GM12892 (cell line): ENCODE measurements at places on chromosomes 7 and 10.

GRCh38 chr10:32985775-32986350 lies 27.8 kb upstream of the ITGB1 start:
- DNase-seq: no peak

GRCh38 chr10:69628891-69629290 lies 1.2 kb upstream of the FAM241B start:
- DNase-seq: no peak

DNA sequence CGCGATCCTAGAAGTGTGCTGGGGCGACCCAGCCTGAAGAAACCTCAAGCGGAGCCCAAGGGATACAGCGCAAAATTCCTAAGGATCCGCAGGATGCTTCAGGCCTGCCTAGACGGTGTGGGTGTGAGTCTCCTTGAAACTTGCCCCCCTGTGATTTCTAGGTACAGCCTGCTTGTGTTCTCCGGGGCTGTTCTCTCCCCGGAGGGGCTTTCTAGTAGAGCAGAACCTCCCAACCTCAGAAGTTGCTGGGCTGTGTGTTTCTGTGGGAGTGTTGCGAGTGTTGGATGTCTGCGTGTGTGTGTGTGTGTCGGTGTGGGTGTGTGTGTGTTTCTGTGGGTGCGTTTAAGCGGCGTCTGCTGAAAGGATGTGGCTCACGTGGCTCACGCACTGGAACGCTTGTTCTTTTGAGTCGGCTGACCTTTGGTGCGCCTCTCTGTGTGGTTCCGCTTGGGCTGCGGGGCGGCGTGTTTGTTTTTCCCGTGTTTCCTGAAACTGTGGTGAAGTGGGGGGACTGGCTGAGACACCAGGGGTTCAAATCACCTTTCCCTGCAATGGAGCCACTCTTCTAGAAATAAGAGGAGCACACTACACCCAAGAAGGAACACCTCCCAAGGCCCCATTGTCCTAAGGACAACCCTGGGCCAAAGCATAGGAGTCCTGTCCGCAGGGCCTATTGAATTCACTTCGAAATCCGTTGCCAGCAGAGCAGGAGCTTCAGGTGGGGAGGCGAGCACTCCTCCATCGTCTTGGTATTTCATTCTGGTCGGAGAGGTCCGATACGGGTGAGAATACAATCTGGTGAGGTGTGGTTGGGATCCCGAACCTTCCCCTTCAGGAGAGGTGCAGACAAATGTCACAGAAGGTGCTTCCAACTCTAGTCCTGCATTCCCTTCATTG lies 25.1 kb upstream of the ZNF273 start:
- peak; percentile 9 for DNase-seq

DNA sequence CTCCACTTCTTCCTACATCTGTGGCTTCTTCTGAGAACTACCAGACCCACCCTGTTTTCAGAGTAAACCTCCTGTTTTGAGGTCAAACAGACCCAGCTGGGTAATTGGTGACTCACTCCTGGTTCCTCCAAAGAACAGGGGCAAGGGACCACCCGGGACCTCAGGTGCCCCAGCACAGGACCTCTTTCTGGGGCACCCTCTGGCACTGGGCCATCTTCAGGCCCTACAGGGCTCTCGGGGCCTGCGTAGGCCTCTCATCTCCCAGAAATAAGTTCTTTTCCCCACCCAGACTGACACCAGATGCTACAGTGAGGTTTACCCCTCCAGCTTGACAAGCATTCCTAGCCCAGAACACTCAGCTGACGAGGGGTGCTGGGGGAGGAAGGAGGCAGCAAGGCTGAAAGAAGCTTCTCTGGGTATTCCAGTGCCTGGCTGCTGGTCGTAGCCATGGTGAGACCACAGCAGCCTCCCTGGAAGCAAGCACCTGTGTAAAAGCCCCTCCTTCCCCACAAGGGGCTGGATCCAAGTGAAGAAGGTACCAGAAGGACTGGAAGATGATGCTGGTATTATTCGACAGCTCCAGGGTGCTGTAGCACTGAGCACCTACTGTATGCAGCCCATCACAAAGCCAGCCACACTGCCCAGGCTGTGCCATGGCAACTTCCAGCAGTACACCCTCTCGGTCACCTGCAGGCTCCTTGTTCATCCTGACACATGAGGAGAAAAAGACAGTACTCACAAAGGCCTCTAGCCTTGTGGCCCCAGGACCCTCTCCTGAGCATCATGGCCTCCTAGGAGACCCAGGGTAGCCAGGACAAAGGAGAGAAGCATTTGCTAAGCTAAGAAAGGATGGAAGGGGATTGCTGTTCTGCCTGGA lies 47.4 kb downstream of the ALOX5 start:
- no peak for DNase-seq

DNA sequence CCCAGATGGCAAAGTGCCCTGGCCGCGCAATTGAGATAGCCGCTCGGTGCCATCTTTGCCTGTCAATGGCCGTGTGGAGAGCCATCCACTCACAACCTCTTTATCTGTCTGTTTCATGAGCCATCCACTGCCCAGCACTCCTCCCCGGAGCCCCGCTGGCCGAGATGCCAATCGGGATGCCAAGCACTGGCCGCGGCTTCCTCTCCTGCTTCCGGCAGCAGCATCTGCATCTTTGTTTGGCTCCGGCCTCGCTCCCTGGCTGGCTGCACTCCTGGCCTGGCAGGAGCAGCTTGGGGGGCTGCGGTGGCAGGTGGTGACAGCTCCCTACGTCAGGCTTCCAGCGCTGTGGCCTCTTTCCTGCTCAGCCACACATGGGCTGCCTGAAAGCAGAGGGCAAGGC lies 231.7 kb downstream of the USP6NL start:
- DNase-seq: no peak

- no peak for DNase-seq
These were observed 18.5 kb downstream of the RFC2 start for GRCh38 chr7:74235518-74236268.

- DNase-seq: no peak
These were observed 61.8 kb upstream of the SP4 start for GRCh38 chr7:21365866-21366624.

GRCh38 chr10:90589825-90590224 lies 268.0 kb downstream of the HTR7 start:
- DNase-seq: no peak

GRCh38 chr7:64574540-64575099 lies 11.7 kb upstream of the ZNF680 start:
- no peak for DNase-seq

- DNase-seq: no peak
These were observed 8.8 kb downstream of the PODXL start for GRCh38 chr7:131547589-131547988.

DNA sequence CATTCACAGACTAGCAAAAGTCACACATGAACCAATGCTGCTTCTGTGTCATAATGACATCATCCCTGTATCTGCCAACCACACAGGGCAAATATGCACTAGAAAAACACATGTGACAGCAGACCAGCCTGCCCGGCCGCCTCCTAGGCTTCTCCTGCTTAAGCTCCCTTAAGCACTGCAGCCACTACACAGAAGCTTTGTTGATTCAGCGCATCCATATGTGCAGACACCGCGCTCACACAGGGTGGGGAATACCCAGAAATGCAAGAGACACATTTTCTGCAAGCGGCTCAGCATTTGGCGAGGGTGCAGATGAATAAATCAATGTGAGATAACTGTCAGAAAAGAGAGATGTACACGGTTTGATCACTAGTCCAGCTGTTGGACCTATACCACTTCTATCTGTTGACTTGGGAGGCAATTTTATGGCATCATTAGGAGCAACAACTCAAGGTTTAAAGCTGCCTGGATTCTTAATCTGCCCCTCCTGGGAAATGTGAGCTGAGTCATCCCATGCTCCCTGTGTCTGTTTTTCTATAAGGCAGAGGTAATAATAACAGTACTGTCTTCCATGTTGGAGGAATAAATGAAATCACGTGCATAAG lies 33.4 kb downstream of the CPXM2 start:
- DNase-seq: no peak

DNA sequence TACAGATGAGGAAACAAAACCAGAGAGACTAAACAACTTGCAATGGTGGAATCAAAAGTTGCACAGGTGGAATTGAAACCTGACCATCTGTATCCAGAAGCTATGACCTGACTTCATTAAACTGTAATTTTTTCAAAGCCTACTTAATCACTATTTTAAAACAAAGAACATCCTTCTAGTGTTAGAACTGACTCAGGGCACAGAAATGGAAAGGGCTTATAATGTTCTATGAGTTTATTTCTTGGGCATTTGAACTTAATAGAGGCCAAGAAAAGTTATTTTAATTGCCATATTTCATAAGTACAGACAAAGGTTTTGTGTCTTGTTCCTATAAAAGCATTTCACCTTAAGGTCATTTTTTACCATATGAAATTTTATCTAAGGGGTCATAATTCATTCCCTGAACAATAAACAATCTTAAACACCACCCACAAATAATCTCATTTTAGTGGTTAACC lies 8.8 kb downstream of the ITGB1 start:
- DNase-seq: no peak

GRCh38 chr7:14911077-14911476 lies 8.5 kb upstream of the DGKB start:
- no peak for DNase-seq

DNA sequence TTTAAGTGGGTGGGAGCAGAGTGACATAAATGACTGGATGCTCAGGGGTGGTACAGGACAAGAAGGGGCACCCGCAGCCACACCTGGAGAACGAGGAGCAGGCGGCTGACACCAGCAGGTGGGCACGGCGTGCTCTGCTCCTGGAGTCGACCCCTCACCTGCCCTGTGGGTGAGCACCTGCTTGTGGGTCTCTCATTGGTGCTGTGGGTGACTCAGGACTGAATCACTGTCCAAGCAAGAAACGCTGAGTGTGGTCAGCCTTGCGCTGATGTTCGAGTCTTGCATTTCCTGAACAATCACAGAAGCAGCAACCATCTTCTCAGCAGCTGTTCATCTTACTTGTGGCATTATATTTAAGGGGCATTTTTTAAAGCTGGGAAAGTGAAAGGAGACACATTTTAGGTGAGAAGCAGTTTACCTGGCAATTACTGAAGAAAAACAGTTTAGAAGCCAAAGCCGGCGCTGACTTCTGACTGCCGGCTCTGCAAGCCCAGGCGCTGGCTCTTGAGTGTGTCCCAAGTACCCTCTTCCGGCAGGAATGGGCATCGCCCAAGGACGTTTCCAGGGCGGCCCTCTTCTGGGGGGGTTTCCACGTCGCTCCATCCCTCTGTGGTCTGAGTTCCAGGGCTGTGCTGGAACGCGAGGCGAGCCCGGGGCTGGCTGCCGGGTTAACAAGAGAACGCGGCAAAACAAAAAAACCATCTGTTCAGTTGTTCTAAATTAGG lies 145.2 kb upstream of the PFKP start:
- DNase-seq: no peak

- DNase-seq: no peak
These were observed 14.5 kb downstream of the ADK start for GRCh38 chr10:74165530-74165901.

GRCh38 chr10:97861097-97861750 lies 11.6 kb downstream of the GOLGA7B start:
- DNase-seq: no peak

GRCh38 chr10:132571650-132572544 lies 34.3 kb downstream of the INPP5A start:
- DNase-seq: no peak

DNA sequence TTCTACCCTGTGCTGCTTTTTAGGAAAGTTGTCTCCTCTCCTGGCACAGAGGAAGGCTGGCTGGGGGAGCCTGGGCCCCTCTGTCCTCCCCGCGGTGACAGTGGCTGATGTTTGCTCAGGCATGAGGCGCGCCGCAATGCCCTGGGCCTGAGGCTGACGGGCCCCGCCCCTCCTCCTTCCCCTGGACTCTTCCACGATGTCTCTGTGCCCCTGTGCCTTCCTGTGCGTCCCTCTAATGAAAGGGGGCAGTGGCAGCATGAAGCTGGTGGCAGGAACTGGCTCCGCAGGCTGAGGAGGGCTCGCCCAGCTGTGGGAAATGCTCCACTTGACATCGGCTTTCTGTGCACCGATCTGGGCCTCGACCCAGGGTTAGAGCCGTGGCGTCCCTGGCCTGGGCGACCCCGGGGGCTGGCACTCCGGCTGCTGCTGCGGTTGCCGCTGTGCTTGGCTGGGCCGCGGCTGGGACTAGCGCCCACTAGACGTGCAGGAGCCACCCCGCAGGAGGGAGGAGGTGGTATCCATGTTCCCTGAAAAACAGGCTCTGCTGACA lies 67.9 kb downstream of the ZNF680 start:
- no peak for DNase-seq

DNA sequence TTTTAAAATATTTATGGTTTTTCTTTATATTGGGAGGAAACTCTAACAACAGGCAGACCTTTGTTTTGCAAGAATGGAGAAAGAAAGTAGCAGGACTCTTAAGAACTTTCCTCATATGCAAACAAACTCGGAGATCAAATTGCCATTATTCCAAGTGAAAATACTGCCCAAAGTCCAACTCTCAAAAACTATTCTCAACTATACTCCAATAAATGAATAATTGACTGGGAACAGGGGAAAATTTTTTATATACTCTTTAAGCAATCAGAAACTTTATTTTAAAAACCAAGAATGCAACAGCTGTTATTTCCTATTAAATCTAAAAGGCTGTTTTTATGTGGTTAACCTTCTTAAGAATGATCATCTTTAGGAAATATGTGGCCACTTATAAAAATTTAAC lies 101.9 kb downstream of the COL28A1 start:
- no peak for DNase-seq

- DNase-seq: no peak
These were observed 175.7 kb upstream of the SLC25A13 start for GRCh38 chr7:96497567-96497966.

GRCh38 chr10:114498413-114499111 lies 94.3 kb upstream of the AFAP1L2 start:
- no peak for DNase-seq

DNA sequence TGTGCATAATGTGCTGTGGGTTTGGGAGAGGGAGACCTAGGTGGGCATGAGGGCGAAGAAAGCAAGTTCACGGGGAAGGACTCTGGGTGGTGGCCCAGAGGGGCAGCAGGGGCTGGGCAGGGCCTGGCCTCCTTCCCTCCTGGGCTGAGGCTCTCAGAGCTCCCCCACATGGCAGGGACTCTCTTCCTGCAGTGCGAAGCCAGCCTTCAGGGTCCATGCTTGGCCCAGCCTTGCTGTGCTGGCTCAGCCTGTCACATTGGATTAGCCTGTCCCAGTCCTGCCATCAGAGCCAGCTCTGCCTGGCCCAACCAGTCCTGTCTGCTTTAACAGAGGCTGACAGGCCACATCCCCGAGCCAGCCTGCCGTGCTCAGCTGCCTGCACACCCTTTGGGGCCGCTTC lies 20.4 kb upstream of the ZNF488 start:
- no peak for DNase-seq
